ENCODE measurements at places on chromosomes 6 and 20. TPM values are rescaled to one million over a fixed set of nuclear protein-coding genes. Genes with fewer than 3 reads are reported as not detected.

Gene RIOK1
- 48.6 TPM for total RNA-seq

Gene FAM184A
- total RNA-seq = 13.6 TPM

Gene ADTRP
- 11.7 TPM for total RNA-seq

Gene FNDC1
- total RNA-seq = not detected

GRCh38 chr6:29559524-29560287, at the start of gene UBD:
TSS of gene UBD (minus strand) at chr6:29559732. CDS start at chr6:29559701, 31 bp downstream.
- no peak for DNase-seq

DNA sequence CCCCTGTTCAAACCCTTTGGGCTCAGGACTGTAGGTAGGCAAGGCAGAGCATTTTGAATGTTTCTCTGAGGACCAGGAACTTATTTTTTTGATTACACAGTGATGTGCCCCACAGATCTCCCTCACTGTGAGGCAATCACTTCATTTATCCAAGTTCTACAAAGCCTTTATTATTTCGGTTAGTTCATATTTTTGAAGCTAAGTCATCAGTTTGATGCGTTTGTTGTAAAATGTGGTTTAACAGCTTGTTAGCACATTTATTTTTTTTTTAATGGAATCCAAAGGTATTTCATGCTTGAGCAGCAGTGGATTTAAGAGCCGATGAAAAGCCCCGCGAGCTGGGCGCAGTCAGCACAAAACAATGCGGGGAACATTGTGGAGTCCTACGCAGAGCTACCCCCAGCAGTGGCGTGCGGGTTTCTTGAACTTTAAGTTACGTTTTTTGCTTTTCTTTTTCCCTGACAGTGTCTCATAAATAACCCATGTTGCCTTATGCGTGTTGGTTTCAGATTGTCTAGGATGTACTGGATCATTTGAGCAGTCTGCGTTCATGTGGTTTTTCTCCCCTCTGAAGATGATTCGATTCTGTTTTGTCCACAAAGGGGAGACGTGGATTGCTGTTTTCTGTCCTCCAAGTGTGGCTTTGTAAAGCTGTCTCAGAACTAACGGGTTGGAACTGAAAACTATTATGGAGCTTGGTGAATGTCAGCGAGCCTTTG, 233.6 kb upstream of the BMP2 start:
- DNase-seq = no peak

- DNase-seq = no peak
Measured at GRCh38 chr6:14243597-14243996, 126.0 kb downstream of the CD83 start.

GRCh38 chr6:10414756-10415616, at the start of gene TFAP2A:
TSS of gene TFAP2A (minus strand) at chr6:10415074. CDS start at chr6:10414991, 83 bp downstream.
- peak; percentile 48 for DNase-seq

DNA sequence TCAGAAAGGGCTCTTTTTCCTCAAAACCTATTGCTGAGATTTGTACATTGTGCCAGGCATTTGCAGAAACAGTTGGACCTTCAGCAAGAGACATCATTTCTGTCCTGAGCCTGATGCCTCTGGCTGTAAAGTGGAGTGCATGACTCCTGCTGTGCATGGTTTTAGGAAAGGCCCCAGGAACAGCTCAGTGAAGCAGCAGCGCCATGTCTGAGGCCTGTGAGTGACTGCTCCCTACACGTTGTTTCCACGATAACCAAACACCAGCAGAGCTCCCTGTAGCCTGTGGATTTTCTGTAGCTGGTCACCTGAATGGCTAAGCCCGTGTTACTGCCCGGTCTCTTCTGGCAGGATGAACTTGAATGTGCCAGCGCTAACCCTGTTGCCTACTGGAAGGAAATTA, 232.5 kb downstream of the TFAP2C start:
- DNase-seq = no peak

DNA sequence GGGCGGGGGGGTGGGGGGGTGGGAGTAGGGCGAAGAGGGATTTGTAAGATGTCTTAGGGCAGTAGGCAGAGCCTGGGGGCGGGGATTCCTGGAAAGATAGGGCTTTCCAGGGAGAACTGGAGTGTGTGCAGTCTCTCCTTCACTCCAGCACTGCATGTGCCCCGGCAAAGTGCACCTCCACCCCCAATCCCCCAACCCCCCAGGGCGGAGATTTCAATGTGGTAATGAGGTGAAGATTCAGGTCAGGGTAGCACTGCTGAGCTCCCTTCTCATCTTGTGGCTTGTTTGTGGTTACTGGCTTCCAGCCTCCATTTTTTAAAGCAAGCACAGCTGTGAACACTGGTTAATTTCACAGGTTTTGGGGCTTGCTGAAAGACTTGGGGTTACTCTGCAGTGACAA, 5.9 kb downstream of the TMEM239 start:
- peak; percentile 23 for DNase-seq

GRCh38 chr6:148968771-148969602, 222.2 kb downstream of the UST start:
- DNase-seq = no peak

GRCh38 chr6:168314948-168315347, 4.6 kb downstream of the DACT2 start:
- DNase-seq = no peak

DNA sequence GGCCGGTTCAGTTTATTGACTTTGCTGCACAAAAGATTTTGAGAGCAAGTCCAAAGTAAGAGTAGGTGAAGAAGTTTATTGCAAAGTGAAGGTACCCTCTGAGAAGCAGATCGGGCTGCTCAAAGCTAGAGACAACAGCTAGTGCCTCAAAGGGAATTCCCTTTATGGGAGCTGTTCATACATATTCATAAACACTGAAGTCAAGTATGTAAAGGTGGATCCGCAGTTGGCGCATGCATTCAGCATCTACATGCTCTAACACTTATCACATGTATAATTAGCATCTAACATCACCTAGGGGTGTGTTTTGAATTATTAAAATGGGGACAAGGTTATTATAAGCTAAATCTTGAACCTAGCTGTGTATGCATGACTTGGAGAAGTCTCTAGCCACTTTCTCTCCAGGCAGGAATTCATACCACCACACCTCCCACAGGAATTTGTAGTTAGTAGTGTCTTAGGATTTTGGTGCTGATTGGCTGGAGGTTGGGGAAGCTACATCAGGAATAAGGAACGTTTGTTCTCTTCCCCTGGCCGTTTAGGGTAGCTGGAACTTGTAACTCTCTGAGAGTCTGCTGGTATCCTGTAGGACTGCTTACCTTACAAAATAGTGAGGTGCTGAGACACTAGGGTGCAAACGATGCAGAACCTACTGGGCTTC, 1633.9 kb downstream of the GRIK2 start:
- no peak for DNase-seq

DNA sequence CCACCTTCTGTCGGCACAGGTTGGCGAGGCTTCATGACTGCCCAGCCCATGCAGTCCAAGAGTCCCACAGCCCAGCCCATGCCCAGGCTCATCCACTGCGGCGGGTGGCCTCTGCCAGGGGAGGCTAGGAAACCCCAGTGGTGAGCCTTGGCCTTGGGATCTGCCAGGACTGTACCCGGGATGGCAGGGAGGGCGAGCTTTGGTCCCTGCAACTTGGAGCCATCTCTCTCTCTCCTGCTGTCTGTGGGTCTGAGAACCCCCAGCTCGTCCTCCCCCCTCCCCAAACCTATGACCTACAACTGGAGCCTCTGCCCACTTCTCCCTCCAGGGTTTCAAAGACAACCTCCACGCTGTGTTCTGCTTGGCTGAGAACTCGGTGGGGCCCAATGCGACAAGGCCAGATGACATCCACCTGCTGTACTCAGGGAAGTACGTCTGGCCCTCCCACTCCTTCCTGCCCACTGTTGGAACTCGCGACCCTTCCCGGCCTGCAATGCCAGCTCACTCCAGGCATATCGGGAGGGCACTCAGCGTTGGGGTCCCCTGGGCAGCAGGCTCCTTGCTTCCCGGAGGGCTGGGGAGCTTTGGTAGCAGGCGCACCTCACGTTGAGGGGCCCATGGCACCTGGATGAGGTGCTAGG, 19.7 kb downstream of the NPEPL1 start:
- DNase-seq = no peak

DNA sequence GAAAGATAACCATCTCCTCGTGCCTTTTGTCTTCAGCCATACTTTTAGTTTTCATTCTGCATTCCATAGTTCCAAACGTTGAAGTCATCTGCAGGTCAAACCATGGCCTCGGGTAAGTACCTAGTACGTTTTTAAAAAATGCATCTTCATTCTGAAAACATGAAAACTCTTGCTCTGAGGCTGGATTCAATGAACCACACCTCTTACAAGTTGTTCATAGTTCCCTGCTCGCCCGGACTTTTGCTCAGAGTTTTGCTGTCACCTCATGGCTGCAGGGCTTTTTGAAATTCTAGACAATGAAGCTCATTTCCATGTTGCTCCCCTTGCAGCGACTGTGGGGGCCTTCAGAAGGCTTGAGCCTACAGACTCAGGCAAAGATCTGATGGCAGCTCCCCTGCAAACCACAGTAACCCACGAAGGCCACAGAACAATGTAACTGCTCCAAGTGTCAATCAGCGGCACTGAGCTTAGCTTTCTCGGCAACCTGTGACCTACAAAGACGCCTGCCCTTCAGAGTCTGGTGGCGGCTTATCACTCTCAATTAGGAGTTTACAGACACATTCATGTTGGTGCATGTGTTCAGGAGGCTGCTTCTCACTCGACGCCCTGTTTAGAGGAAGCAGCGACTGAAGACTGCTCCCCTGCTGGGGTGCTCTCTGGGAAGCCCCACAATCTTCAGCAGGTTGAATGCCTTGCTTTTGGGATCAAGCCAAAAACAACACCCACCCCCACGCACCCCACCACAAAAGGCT, 61.2 kb downstream of the FOXC1 start:
- no peak for DNase-seq
